ENCODE measurements at places on chromosomes 3 and 15.

DNA sequence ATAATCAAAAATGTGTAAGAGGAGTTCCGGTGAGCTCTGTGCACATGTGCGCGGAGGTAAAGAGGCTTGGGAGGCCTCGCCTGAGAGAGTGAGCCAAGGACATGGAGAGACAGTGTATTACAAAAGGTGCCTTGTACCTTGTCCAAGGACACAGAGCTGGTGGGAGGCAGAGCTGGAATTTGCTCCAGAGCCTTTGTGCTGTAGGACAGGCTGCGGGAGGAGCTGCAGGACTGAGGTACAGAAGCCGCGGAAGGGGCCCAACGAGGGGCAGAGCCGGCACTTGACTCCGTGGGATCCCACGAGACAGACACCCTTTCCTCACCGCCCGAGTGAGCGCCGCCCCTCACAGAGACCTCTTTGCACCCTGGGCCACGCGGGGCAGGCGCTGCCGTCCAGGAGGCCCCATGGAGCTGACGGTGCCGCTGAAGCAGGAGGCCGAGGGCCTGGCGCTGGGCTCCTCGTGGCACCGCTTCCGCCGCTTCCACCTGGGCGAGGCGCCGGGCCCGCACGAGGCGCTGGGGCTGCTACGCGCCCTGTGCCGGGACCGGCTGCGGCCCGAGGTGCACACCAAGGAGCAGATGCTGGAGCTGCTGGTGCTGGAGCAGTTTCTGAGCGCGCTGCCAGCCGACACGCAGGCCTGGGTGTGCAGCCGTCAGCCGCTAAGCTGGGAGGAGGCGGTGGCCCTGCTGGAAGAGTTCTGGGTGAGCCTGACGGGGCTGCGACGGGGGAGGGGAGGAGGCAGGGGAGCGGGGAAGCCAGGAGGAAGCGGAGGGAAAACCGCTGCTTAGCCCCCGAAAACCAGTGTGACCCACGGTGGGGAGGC is 68.7 kb downstream of the SLTM start:
- DNase-seq: no peak

GRCh38 chr3:13638927-13639326 is 90.0 kb downstream of the FBLN2 start:
- DNase-seq: no peak

DNA sequence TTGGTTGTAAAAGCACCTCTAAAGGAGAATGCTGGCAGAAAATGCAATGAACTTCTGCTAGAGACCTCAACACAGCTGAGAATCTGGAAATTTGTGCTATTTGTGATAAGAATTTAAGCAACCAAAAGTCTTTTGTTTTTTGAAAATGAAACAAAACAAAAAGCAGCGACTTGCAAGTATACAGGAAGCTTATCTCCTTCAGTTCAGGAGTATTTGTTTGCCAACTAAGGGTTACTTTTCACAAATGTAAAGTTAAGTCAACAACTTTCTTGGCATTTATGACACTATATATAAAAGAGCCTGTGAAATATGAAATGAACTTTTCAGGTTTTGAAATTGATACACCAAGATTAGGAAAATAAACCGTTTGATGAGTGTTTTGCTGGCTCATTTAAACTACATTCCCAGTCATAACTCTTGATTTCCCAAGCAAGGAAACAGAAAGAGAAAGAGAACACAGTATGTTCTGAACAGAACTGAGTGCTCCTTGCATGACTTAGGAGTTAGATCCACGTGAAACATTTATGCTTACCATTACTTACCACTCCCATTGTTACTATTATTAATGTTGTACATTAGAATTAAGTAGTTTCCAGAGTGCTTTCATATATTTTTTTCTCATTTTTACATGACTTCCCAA is 92.3 kb upstream of the COL8A1 start:
- DNase-seq: no peak

DNA sequence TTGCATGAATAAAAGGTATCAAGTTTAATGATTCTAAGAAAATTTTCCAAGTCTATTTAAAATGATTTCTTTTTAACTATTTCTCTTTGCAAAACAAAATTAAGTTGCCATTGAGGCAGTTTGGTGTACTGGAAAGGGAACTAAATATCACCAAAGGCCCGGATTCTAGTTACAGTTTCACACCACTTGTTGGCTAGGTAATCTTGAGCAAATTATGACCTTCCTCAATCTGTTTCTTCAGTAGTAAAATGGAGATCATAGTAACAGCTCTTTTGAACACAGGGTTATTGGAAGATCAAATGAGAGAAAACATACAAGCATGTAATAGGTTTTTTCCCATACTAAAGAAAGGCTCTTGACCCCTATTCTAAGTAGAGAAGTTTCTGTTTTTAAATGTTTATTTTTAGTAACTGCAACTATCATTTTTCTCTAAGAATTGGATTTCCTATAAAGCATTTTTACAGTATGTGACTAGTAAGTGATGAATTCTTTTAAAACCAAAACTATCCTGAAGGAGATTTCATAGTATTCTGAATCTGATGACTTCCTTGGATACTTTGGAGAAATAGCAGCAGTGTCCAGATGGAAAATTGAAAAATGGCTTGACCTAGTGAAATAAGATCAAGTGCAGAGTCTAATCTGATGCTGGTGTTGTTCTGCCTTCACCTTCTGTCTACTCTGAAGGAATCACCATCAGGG is 15.7 kb downstream of the SCAANT1 start:
- DNase-seq: no peak

- peak; percentile 14 for DNase-seq
Observed at GRCh38 chr3:157589211-157589610, 86.0 kb upstream of the VEPH1 start.

GRCh38 chr3:141056751-141057171 is 5.6 kb downstream of the SPSB4 start:
- DNase-seq: peak; percentile 87

DNA sequence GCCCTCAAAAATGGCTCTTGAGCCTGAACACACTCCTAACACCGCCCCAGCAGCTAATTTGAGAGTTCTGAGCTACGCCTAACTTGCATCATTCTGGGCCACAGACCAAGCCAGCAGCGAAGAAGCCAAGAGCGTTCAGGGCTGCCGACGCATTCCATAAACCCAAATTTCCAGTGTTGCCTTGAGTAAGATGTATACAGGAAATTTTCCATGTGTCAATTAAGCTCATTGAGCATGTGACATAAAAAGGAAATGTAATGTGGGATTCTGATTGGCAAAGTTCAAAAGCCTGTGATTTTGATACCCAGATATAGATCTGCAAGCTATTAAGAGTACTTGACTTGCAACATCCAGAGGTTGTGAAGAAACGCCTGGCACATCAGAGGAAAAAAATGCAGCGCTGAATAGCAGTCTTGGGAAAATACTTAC is 148.6 kb upstream of the NR2F2 start:
- DNase-seq: no peak

DNA sequence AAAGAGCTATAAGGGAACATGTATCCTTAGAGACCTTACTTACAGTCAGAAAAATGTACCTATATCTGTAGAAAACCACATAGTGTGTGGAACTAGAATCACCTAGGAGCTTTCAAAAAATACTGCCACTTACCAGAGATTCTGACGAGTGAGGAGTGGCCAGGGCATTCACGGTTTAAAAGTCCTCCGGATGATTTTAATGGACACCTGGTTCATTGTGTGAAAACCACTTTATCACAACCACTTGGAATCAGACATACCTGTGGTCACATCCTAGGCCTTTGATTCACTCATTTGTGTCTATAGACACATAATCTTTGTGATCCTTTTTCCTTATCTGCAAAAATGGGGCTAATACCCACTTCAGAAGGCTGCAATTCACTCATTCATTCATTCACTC is 159.8 kb downstream of the MBNL1 start:
- DNase-seq: no peak

- no peak for DNase-seq
Observed at GRCh38 chr3:138817695-138818094, 17.0 kb downstream of the PIK3CB start.

DNA sequence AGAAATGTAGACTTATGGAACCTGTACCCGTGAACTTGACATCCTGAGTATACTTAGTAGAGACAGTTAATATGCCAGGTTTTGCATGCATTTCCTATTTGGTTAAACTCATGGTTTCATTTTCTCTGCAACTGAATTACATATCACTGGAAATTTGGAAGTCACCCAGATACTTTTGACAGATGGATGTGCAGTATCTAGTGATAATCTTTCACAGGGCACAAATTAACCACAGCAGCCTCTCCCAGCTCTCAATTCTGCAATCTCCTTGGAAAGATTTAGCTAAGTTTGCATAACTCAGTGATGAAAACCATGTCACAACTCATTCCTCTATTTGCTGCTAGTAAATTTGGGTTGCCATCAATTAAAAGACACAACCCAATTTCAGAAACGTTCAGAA is 162.3 kb upstream of the TPM1 start:
- no peak for DNase-seq

DNA sequence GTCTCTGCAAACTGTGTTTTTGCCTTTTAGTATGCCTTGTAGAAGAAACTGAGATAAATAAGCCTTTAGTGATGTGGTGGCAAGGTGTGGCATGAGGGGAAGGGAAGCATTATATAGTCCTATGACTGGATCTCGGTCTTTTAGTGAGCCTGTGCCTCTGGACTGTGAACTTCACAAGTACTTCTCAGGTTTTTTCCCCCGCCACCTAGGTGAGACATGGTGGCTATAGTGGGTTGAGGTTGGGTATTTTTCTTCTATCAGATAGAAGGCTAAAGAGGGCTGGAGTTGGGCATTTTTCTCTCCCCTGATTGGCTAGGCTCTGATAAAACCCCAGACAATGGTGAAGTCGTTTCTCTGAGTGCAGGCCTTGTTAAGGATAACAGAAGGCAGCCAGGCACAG is 38.7 kb upstream of the ZFAND6 start:
- no peak for DNase-seq

DNA sequence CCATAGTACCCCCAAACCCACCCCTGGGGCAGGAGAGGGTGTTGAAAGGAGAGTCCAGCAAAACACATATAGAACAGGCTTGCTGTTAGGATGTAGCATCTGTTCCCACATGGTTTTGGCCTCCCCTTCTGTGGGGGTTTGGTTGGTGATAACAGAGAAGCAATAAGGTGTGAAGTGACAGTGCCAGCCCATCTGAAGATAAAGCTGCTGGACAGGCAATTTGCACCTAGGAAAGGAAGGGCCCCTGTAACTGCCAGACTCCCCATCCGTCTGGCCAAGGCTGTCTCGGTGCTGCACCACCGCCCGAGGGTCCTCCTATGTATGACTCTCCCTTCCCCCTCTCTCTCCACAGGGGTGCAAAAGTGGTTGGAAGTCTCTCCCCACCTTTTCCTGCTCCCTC is 94.5 kb upstream of the OXTR start:
- no peak for DNase-seq

DNA sequence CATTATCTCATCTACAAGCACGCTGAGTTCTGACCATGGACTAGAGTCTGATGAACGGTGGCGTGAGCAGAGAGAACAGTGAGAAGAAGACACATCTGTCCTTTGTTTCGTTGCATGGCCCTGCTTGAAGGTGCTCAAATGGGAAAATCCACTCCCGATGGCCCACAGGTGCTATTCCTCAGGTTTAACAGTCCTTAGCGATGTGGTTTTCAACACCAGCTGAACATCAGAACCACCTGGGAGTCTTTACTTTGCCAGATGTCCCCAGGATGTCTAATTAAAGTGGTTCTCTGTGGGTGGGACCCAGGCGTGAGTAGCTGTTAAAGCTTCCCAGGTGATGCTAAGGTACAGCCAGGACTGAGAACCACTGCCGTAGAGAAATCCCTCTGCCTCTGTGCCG is 13.0 kb downstream of the ADAMTS17 start:
- no peak for DNase-seq

DNA sequence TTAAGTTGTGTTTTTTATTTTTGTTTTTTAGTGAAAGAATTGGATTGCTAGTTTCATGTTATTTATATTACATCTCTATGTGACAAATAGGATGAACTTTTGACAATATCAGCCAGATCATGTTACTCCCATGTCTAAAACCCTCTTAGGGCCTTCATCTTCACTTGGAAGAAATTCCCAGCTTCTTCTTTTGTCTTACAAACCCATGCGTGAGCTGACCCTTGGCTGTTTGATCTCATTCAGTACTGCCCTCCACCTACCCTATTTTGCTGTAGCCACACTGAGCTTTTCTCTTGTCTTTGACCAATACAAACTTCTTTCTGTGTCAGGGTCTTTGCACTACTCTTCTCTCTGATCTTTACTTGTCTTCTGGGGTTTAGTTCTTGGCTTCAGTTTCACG is 37.0 kb downstream of the RBM6 start:
- DNase-seq: no peak

DNA sequence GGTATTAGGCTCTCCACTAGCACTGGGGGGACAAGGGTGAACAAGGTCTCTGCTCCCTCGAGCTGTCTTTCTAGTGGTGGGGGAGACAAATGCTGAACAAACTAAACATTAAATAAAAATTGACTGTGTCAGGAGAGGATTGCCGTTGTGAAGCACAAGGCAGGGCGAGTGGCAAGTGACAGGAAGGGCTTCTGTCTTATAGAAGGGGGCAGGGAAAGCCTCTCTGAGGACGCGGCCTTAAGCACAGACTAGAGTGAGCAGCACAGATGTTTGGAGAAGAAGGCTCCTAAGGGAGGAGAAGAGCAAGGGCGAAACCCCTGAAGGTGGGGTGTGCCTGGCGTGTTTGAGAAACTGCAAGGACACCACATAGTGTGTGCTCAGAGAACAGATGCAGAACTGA is 50.9 kb upstream of the ATP2B2 start:
- no peak for DNase-seq

DNA sequence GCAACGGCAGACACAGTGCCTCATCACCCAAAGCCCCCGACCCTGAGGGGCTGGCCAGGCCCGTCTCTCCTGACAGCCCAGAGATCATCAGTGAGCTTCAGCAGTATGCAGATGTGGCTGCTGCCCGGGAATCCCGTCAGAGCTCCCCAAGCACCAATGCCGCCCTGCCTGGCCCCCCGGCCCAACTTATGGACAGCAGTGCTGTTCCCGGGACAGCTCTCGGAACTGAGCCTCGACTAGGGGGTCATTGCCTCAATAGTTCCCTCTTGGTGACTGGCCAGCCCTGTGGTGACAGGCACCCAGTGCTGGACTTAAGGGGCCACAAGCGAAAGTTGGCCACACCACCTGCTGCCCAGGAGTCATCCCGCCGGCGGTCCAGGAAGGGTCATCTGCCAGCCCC is 8.6 kb upstream of the TEX264 start:
- no peak for DNase-seq

Data from esophagus muscularis mucosa (tissue), 4 donors.